Renal cortex interstitium (tissue), 15 donors: ENCODE measurements at places on chromosomes 7 and 10. TPM values are rescaled to one million over a fixed set of nuclear protein-coding genes. Genes with fewer than 3 reads are reported as not detected.

Gene GPR37
- 1.0 TPM for polyA plus RNA-seq

Gene FLNC
- polyA plus RNA-seq, result 17.8 TPM

DNA sequence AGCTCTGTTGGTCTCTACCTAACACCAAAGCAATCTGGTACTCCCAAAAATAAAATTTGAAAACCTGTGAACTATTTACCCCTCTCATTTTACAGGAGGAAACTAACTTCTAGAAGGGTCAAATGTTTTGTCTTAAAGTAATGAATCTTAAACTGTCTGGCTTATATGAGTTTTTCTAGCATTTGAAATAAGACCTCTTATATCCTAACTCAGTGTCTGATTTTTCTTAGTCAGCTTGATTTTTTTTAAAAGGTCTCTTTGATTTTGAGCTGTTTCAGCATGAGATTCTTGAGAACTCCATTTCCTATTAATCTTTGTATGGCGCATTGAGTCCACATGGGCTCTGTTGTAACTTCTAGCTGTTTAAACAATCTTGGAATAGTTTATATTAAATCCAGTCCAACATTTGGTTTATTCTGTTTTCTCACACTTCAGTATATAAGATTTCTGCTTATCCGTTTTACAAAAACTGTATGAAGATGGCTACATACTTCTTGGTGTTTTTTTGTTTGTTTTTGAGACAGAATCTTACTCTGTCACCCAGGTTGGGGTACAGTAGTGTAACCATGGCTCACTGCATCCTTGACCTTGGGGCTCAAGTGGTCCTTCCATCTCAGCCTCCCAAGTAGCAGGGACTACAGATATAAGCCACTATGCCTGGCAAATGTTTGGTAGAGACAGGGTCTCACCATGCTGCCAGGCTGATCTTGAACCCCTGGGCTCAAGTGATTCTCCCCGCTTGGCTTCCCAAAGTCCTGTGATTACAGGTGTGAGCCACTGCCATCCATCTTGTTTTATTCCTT is 91.1 kb downstream of the PPP1R9A start:
- DNase-seq, result no peak

GRCh38 chr7:16046041-16046440 is 359.6 kb upstream of the MEOX2 start:
- no peak for DNase-seq

GRCh38 chr7:774161-775109 is 47.4 kb upstream of the PRKAR1B start:
- no peak for DNase-seq

- no peak for DNase-seq
Measured at GRCh38 chr7:158075633-158076001, 512.0 kb downstream of the PTPRN2 start.

DNA sequence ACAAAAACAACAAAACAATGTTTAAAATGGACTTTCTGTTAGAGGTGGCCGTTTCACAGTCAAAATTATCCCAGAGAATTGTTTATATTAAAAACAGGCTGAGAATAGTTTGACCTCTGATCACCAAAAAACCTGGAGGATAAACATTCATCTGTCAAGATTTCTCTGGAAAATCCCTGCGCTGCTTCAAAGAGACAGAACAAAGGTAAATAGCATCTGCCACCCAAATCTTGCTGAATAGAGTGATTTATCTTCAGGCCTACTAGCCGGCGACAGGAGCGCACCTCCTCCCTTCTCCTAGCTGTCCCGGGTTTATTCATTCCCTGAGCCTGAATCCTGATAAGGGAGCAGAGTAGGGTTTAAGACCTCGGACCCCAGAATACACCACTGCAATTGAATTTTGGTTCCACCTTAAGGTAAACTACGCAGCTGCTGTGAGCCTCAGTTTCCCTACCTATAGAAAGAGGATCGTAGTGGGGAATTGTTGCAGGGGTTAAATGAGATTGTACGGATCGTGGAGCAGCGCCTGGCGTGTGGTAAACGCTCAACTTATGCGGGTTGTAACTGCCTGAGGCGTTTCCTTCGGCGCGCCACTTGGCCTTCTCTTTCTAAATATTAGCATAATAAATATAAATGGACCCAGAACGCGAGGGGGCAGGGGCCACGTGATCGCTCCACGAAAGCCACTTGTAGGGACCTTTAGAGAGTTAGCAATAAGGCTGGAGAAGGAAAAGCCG is 498 bp upstream of the ST7 start:
- DNase-seq, result peak; percentile 45

- DNase-seq, result no peak
Measured at GRCh38 chr7:130566168-130566897, 74.4 kb downstream of the MEST start.

GRCh38 chr10:52911163-52911562 is 138.6 kb upstream of the MBL2 start:
- DNase-seq, result no peak

GRCh38 chr7:124388751-124389150 is 355.9 kb upstream of the TMEM229A start:
- no peak for DNase-seq

DNA sequence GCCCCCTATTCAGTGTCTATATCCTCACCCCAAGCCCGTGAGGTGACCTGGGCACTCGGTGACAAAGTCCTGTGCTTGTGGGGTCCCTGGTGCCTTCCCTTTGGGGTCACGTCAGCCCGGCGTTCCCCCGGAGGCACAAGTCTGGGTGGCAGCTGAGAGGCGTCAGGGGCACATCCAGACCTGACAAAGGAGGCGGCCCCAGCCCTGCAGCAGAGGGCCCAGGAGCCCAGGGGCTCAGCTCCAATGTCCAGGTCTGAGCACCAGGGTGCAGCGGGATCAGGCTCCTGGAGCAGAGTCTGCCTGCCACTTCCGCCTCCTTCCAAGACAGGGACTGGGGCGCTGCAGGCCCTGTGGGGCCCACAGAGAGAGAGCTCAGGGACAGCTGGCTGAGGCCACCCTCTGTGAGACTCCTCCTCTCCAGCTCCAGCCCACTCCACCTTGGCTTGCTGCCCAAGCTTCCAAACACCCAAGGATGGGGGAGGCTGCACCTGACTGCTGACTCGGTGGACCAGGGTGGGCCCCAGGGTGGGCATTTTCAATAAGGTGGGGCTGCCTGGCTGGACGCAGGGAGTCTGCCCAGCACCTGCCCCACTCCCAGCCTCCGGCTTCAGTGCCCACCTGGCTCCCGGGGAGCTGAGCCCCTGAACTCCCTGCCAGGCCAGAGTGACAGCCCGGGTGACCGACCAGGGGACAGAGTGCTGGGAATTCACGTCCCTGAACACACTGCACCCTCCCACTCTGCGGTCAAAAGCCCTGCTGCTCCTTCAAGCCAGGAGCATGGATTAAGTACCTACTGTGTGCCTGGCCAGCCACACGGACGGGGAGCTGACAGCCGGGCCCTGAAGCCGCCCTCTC is 1.0 kb upstream of the KNDC1 start:
- DNase-seq, result no peak
